ENCODE measurements at places on chromosomes 6 and 20. TPM values are rescaled to one million over a fixed set of nuclear protein-coding genes. Genes with fewer than 3 reads are reported as not detected.

Gene DACT2
- 0.67 TPM for total RNA-seq

GRCh38 chr20:32395066-32395465, 36.9 kb downstream of the ASXL1 start:
- H3K36me3 ChIP-seq = peaks cover 59% of the 10 kb centered on the region
- no peak overlapping the region for H3K27ac ChIP-seq
- no peaks in the 10 kb centered on the region for H3K27me3 ChIP-seq
- DNase-seq = no peak
- H3K4me3 ChIP-seq = no peak overlapping the region

DNA sequence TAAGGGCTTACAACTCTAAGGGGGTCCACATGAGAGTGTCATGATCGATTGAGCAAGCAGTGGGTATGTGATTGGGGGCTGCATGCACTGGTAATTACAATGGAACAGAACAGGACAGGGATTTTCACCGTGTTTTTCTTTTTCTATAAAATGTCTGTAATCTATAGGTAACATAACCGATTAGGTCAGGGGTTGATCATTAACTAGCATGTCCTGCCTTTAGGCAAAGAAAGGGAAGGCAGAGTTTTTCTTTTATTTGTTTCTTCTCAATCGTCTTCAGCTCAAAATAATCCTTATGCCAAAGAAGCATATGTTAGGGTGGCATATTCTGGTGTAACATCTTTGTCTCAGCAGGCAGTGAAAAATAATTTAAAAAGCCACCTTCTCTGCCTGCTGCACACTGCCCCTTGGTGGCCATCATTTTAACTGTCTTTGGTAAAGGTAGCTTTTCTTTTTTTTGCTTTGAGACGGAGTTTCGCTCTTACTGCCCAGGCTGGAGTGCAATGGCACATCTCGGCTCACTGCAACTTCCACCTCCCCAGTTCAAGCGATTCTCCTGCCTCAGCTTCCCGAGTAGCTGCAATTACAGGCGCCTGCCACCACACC, 9.7 kb upstream of the CEP43 start:
- peak; percentile 35 for DNase-seq
- no peak overlapping the region for H3K27ac ChIP-seq
- H3K4me3 ChIP-seq = no peak overlapping the region
- H3K4me1 ChIP-seq = no peaks in the 10 kb centered on the region
- no peaks in the 10 kb centered on the region for H3K36me3 ChIP-seq
- no peaks in the 10 kb centered on the region for H3K27me3 ChIP-seq

DNA sequence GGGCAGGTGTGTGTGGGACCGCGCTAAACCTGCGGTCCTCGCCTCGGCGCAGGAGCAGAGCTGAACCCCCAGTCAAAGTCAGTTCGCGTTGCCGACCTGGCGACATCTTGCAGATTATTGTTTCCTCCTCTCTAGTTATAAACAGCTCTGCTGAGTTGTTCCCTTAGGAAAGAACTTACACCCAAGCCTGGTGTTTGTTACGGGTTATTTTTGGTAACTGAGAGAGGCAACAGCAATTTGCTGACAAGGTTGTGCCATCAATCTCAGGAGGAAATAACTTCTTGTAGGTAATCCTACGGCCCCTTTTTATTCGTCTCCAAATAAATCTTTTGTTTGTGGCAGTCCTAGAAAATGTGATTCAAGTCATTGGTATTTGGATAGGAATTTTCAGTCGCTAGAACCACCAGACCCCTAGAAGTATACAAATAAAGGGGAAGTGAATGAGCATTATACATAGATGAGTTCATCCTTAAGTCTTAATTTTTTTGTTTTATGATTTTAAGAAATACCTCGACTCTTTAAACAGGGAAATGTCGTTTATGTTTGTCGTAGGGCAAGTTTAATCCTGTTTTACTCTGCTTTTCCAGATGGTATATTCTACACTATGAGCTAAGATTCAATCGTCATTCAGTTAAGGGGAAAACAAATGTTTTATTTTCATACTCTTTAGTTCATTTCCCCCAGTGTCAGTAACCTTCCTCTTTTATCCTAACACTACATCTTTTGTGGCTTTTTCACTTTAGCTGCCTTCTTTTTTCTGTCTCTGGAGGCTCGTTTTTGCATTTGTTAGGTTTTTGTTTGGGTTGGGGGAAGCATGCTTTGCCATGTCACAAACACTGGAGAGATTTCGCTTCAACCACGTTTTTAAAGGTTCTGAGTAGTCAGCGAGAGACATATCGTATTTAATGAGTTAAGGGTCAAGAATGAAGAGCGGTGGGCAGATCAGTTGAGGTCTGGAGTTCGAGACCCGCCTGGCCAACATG, 1.2 kb downstream of the PM20D2 start:
- no peaks in the 10 kb centered on the region for H3K36me3 ChIP-seq
- H3K4me1 ChIP-seq = peaks cover 19% of the 10 kb centered on the region
- H3K27ac ChIP-seq = peak overlapping the region; percentile 86

DNA sequence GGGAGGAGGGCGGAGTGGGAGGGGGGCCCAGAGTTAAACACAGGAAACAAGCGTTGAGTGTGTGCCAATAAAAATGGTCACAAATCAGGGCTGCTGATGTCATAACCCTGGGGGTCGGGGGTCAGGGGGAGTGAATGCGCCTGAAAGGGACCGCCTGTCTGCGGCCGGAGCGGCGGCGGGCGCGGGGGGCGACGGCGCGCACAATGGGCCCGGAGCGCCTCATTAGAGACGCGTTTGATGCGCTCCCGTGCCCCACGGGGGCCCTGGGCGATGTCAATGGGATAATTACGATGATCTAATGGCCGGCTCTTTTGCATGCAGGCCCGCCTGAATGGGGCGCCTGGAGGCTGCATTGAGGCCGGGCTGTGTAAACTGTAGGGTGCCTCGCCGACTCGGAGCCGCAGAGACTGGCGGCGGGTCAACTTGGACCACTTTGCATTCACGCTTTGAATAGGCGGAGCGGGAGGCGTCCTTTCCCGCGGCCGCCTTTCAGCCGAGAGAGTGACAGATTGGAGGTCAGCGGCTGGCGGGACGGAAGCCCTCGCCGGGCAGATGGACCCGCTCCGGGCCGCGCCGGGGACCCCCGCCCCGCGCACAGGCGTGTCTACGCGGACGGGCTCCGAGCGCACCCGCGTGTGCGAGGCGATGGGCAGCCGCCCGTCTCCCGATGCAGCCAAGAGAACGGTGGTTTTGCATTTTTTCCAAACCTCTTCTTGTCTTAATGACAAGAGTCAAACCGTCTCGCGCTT, 296.1 kb downstream of the TFAP2C start:
- H3K4me3 ChIP-seq = no peak overlapping the region
- peaks cover 21% of the 10 kb centered on the region for H3K27me3 ChIP-seq
- peaks cover 12% of the 10 kb centered on the region for H3K4me1 ChIP-seq
- no peak for DNase-seq
- no peaks in the 10 kb centered on the region for H3K36me3 ChIP-seq

Gene RANBP9
- 41.1 TPM for total RNA-seq

DNA sequence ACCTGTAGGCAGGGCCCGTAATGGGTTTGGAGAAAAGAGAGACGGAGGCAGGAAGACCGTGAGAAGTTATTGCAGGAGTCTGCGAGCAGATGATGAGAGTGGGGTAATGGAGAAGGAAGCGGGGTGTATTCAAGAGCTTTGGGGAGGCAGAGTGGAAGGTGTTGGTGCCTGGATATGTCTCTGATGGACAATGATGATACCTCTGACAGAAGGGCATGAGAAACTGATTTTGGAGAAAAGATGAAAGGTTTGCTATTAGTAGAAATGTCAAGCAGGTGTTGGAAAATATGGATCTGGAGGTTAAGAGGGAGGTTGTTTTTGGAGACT, 69.4 kb downstream of the CDC5L start:
- H3K27me3 ChIP-seq = no peaks in the 10 kb centered on the region
- H3K4me1 ChIP-seq = peaks cover 28% of the 10 kb centered on the region
- no peak overlapping the region for H3K4me3 ChIP-seq
- no peaks in the 10 kb centered on the region for H3K36me3 ChIP-seq
- H3K27ac ChIP-seq = no peak overlapping the region
- no peak for DNase-seq

DNA sequence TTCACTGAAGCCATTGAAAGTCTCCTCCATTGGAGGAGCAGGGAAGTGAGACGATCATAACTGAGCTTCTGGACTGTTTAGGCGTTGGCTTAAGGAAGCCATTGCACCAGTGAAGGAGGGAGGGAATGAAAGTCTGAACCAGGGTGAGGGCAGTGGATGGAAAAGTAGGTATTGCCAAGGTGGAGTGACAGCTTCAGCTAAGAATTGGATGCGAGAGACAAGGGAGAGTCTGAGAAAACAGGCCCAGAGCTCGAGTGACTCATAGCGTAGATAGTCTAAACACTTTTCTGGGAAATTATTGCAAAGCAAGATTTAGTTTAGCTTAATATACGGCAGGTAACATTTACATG, 4.5 kb downstream of the DSP start:
- peaks cover 66% of the 10 kb centered on the region for H3K27me3 ChIP-seq
- DNase-seq = no peak
- H3K27ac ChIP-seq = no peak overlapping the region
- H3K4me3 ChIP-seq = no peak overlapping the region

Gene MOCS1
- 15.9 TPM for total RNA-seq

DNA sequence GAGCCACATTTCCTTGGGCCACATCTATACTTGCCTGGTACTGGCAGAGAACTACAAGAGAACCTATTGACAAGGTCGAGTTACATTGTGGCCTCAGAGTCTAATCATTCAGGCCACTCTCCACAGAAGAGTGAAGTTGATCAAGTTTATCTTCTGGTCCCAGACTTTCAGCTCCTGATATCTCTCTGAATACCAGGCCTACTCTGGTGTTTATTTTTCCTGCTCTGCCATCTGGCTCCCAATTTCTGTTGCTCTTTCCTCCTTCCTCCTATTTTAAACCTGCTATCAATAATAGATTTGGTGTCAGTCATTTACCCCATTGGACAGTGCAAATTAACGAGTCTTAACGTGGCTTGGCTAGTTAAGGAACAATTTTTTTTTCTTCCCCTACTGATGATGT, 46.6 kb downstream of the SCGN start:
- H3K27me3 ChIP-seq = peaks cover 9% of the 10 kb centered on the region
- H3K4me1 ChIP-seq = no peaks in the 10 kb centered on the region
- no peak for DNase-seq
- no peak overlapping the region for H3K27ac ChIP-seq
- no peaks in the 10 kb centered on the region for H3K36me3 ChIP-seq

All from heart right ventricle (tissue), 16 donors.